Nucleus accumbens (tissue), 56 donors: ENCODE measurements at places on chromosomes 2 and 18.
A peak's percentile ranks its signal among the peaks of the same experiment; 100 is the strongest.

DNA sequence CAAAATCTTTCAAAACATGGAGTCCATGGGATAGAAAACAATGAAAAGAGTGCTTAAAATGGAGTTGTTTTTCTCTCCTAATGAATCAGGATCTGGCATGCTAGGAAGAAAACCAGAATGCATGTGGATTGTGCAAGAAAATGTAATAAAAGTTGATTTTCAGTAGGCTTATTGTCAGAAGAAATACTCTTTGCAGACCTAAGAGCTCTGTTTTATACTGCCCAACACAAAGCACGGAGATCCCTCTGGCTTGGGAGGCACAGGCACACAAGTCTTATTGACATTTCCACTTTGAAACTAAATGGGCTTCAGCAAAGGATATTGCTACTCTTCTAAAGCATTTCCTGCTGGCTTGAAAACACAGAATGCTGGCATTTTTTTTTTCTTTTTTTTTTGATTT lies 15.5 kb upstream of the DAPL1 start:
- no peak for DNase-seq

DNA sequence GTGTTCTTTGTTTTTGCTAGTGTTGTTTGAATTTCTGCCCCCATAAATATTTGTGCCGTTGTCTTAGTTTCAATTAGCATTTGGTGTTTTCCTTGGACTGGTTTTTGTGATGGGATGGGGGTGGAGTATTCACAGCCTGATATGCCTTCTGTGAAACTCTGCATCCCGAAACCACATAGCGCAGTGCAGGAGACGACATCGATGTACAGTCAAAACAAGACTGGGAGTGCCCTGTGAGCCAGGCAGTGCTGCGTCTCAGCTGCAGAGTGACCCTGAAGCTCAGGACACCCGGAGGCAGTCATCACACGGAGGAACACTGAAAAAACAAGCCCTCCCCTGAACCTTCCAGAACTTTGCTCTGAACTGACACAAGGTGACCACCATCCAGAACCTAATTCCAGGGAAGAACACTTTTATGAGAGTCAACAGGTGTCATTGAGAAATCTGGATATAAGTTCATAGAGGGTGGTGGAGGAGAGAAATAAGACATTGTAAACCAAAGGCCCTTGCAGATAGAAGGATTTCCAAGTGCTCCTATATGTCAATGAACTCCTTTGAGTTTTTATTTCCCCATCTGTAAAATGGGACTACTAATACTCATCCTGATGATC lies 61.2 kb upstream of the CABLES1 start:
- no peak for DNase-seq

GRCh38 chr2:199572571-199572970 lies 114.8 kb upstream of the SATB2 start:
- DNase-seq: no peak

GRCh38 chr2:72082021-72082601 lies 65.6 kb downstream of the CYP26B1 start:
- DNase-seq: no peak

GRCh38 chr2:241316825-241317224 lies 1.1 kb downstream of the SEPTIN2 start:
- no peak for DNase-seq

DNA sequence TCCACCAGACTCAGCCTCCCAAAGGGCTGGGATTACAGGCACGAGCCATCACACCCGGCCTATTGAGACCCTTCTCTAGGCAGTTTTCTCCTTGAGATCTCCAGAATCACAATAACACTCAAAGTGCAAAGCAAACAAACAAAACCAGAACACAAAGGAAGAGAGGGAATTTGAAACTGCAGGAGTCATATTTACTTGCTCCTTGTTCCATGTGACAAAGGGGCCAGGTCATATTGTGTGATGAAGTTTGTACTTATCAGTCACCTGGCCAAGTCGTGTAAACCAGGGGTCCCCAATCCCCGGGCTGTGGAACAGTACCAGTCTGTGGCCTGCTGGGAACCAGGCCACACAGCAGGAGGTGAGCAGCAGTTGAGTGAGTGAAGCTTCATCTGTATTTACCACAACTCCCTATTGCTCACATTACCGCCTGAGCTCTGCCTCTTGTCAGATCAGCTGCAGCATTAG lies 26.5 kb downstream of the SCYGR8 start:
- DNase-seq: no peak

DNA sequence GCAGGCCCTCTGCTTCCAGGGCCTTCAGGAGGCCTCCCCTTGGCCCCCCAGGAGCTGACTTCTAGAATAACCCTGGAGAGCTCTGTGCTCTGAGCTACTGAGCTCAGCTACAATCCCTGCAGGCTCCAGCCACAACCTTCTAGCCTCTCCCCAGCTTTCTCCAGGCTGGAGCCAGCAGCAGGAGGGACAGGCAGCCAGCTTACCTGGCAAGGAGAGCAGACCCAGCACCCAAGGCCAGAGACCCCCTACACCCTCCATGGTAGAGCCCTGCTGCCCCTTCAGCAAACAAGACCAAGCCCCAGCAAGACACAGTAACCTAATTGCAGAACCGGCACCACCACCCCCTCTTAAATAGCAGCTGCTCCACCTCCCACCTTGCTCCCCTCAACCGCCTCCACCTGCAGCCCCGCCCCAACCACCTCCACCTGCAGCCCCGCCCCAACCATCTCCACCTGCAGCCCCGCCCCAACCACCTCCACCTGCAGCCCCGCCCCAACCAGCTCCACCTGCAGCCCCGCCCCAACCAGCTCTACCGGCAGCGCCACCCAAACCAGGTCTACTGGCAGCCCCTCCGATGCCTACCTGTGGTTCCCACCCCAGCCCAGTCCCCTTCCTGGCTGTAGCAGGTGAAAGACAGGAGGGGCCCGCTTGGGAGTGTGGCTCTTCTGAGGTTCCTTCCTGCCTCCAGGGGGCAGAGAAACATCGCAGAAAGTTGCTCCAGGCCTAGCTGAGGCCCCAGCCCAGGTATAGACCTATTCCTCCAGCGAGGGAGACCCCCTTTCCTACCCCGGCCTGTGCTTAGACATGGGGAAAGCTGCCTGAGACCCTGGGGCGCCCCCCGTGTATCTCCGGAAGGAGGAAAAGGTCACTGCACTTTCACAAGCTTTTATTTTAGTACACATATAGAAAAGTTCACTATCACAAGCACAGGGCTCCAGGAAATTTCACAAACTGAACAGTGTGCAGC lies at the start of gene ASTL:
ASTL (minus strand) TSS at position 324 of the 967 bp plus-strand sequence; CDS start at position 258, 66 bp downstream.
- no peak for DNase-seq

DNA sequence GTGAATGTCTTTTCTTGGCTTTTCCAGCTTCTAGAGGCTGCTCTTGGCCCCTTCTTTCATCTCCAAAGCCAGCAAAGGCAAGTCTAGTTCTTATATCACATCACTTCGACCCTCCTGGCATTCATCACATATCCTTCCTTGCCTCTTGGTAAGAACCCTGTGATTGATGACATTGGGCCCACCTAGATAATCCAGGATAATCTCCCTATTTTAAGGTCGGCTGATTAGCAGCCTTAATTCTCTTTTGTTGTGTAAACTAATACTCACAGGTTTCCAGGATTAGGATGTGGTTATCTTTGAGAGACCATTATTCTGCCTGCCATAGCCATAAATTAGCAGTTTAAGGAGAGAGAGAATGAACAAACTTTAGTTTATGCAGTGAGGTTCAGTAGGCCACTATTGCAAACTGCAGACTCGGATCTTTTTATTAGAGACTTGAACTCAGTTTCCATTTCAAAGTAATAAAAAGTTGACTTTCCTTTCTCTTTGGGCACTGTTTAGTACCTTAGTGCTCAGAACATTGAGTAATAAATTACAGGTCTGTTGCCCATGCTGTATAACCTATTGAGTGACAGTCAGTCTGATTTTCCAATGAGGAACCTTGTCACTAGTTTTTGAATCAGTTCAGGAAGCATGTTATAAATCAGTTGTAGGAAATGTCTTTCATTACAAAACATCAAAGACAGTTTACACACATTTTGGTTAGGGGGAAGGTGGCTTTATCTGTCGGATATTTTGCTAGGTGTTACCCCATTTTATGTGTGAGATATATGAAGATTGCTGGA lies 4.5 kb downstream of the NDUFV2 start:
- DNase-seq: no peak

DNA sequence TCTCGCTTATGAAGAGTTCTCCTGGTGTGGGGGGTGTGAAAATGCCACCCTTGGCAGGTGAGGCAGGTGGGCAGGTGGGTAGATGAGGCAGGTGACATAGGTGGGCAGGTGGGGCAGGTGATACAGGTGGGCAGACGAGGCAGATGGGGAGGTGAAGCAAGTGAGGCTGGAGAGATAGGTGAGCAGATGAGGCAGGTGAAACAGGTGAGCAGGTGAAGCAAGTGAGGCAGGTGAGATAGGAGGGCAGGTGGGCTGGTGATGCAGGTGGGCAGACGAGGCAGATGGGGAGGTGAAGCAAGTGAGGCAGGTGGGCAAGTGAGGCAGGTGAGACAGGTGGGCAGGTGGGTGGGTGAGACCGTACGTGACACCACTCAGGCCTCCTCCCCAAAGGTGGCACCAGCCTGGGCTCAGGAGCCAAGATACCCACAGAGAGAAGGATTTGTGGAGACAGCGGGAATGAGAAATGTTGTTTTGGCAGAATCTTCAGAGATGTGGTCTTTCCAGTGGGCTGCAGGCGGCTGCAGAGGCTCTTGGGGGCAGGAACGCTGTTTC lies 232.3 kb upstream of the MYT1L start:
- DNase-seq: no peak

DNA sequence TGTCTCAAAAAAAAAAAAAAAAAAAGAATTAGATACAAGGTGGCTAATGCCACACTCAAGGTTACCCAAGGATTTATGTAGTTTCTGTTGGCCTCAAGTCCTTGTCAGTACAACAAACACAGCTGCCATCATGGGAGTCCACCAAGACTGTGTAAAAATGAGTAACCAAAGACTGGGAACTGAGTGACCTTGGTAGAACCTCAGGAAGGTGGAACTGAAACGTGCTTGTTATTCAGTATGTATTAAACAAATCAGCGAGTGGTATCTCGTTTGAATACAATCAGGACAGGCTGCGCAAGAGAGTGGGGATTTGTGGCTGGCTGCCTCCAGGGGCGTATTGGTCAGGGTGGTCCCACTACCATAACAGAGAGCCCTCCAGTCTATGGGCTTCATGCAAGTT lies 1.6 kb upstream of the SFTPB start:
- DNase-seq: no peak

- DNase-seq: no peak
These were observed 61.8 kb downstream of the NCOA1 start for GRCh38 chr2:24552836-24553235.

DNA sequence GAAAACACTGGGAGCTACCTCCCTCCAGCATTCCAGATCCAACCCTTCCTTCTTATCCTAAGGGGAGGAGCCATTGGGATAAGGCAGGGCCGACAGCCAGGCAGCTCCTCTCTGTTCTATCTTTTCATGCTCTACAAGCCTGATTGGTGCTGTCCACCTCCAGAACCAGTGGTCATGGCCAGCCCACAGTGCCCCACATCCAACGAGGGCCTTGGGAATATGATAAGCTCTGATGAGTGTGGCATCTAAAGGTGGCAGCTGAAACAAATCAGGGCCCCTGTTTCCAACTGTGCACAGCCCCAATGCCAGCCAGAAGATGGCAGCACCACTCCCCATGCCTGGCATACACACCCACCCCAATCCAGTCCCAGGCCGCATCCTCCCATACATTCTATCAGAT lies 329.3 kb downstream of the C1D start:
- no peak for DNase-seq

DNA sequence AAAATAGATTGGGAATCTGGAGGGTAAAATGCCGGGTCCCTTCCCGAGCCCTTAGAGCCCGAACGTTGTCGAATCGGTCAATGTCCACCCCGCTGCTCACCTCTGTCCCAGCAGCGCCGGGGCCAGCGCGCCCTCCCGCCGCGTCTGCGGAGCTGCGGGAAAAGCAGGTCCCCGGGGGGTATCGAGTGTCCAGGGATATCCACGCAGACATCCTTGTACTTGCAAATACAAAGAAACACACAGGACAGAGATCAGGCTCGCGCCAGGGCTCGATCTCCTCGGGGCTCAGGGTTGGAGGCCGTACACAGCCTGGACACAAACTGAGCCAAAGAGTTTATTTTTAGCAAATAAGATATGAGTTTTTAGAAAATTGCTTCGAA lies 2.3 kb upstream of the GATA6 start:
- DNase-seq: no peak

- DNase-seq: no peak
These were observed 29.6 kb downstream of the MRO start for GRCh38 chr18:50790241-50790640.

- DNase-seq: no peak
These were observed 1.8 kb downstream of the HOXD13 start for GRCh38 chr2:176094349-176094748.

DNA sequence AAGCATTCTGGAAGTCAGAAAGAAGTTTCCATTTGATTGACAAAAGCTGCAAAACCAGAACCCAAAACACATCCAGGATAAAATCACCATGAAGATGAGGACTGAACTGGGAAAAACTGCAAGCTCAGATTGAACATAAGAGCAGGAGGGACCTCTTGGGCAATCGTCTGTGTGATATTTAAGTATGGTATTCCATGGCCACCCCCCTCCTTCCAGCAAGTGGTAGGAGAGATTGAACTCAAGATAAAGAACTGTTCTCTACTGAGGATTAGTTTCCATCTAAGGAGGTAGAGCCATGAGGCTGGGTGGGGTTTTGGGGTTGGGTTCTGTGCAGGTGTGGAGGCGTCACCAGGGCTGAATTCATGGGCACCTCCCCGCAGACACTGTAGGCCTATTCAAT lies 251.1 kb downstream of the NCKAP5 start:
- DNase-seq: no peak

- no peak for DNase-seq
These were observed 16.5 kb upstream of the FAHD2A start for GRCh38 chr2:95386031-95386430.

- peak; percentile 44 for DNase-seq
These were observed 25.8 kb downstream of the CTLA4 start for GRCh38 chr2:203893401-203893800.

DNA sequence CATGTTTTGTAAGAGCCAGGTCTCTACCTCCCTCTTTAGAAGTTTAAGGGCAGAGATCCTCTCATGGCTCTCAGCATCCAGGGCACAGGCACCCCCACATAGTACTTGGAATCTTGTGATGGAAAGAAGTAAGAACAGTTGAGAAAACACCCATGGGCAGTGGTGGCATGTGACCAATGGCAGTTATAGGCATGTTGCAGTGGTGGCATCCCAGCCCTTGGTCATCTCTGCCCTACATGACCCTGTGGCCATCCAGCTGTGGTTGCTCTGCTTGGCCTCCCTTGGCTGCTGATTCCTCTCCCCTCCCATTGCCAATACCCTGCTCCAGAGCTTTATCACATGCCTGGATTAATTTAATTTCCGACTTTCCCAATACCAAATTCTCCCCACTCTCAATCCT lies 13.3 kb upstream of the MSH2 start:
- no peak for DNase-seq

- no peak for DNase-seq
These were observed 69.5 kb downstream of the SESTD1 start for GRCh38 chr2:179195141-179195540.

GRCh38 chr18:67728364-67728763 lies 211.8 kb upstream of the DSEL start:
- DNase-seq: no peak

DNA sequence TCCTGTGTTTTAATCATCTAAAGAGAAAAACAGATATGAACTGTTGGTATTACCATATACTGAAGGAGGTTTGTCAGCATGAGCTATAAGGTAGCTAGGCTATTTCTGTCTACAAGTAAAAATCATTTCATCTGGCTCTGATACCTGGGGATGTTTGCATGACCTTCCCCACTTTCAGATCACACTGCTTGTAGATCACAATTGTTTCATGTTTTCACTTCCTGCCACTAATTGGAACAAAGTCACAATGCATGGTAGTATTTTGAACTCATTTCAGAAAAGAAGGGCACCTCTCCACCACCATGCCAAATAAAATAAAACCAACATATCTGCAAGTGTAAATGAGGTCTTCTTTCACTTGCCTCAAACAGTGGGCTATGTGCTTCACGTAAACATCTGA lies 37.8 kb downstream of the NYAP2 start:
- no peak for DNase-seq
